ENCODE measurements at places on chromosomes 2 and 18. TPM values are rescaled to one million over a fixed set of nuclear protein-coding genes. Genes with fewer than 3 reads are reported as not detected.

KCNE4 gene
- 0.69 TPM for total RNA-seq

FAHD2B gene
- total RNA-seq, result 11.8 TPM

MBOAT2 gene
- 32.4 TPM for total RNA-seq

CCDC148 gene
- 1.1 TPM for total RNA-seq

MYO5B gene
- total RNA-seq, result 8.9 TPM

GKN2 gene
- total RNA-seq, result 3.5 TPM

GPAT2 gene
- total RNA-seq, result not detected

OTX1 gene
- total RNA-seq, result 1.8 TPM

ABHD1 gene
- total RNA-seq, result 0.98 TPM

PID1 gene
- total RNA-seq, result 3.7 TPM

CD207 gene
- not detected for total RNA-seq

IL36RN gene
- 0.05 TPM for total RNA-seq

RGPD4 gene
- total RNA-seq, result 0.07 TPM

SP140 gene
- total RNA-seq, result not detected

DSG2 gene
- total RNA-seq, result 68.6 TPM

RAB6D gene
- not detected for total RNA-seq

MYL12A gene
- total RNA-seq, result 343 TPM

OXER1 gene
- not detected for total RNA-seq

GAL3ST2 gene
- 0.13 TPM for total RNA-seq

ADRA2B gene
- 0.13 TPM for total RNA-seq

ALLC gene
- not detected for total RNA-seq

SEMA4C gene
- total RNA-seq, result 20.4 TPM

EVX2 gene
- total RNA-seq, result not detected

C2orf78 gene
- total RNA-seq, result not detected

SLC9A4 gene
- not detected for total RNA-seq

IL1RL1 gene
- 0.56 TPM for total RNA-seq

NETO1 gene
- not detected for total RNA-seq

SPP2 gene
- not detected for total RNA-seq

ANKRD29 gene
- 17.4 TPM for total RNA-seq

ORMDL1 gene
- total RNA-seq, result 46.9 TPM

CRYGC gene
- total RNA-seq, result not detected

All from A549 treated with GW870086 at 1 μM for 4 hours (cell line).